ENCODE measurements at places on chromosomes 7 and 10.
A peak's percentile ranks its signal among the peaks of the same experiment; 100 is the strongest.

DNA sequence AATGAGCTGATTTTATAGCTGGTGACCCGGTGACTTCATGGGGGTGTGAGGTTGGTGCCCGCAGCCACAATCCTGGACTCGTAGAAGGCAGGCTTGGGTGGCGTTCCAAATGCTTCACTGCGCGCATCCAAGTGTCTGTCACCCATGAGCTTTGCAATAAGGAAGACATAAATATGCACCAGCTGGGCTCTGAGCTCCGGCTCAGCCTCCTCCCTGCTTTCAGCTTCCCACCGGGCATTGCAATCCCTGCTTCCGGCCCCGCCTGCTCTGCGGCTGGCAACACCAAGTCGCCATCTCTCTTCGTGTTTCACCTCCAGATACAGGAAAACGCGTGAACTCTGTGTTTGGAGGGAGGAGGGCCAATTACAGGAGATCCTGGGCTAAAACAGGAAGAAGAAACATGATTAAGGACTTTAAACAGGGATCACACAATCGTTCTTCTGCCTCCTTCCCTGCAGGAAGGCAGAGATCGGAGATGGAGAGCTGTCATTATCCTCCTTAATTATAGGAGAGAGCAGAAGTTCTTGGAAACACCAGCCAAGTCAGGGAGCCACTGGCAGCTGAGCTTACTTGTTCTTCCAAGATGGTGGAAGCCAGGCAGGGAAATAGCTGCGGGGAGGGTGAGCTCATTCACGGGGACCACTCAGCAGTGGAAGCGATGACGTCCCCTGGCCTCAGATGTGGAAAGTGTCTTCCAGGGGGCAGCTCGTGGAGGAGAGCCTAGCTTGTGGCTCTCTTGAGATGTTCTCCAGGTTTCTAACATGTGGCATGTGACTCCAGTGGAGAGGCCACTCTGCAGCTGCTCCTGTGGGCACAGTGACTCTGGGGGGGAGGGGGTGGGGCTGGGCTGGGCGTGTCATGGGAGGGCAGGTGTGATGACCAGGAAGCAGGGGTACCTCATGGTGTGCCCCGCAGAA, 134.9 kb downstream of the CAMK1D start:
- no peak for DNase-seq

GRCh38 chr7:25982684-25983083, 169.3 kb upstream of the NFE2L3 start:
- no peak for DNase-seq

DNA sequence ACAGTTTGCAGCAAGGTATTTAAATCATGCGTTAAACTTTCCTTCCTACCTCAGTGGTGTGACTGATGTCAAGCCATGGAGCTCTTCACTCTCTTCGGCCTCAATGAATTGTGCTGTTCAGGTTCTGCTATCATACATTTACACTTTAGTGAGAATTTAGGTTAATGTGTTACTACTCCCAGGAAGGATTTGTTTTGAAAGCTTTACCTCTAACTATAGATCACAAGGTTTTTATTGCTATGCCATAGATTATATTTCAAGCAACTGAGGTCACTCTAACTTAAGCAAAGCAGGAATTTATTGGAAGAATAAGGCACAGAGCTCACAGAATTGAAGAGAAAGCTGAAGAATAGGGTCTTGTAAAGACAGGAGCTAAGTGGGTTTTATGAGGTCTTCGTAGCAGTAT, 11.0 kb upstream of the ADD3 start:
- no peak for DNase-seq

- DNase-seq, result peak; percentile 87
Observed at GRCh38 chr7:100983451-100984187, 14.3 kb downstream of the MUC12 start.

DNA sequence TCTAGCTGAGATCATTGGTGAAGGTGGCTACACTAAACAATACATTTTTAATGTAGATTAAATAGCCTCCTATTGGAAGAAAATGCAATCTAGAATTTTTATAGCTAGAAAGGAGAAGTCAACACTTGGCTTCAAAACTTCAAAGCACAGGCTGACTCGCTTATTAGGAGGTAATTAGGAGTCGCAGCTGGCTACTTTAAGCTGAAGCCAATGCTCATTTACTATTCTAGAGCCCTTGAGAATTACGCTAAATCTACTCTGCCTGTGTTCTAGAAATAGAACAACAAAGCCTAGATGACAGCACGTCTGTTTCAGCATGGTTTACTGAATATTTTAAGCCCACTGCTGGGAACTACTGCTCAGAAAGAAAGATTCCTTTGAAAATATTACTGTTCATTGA, 101.6 kb upstream of the EEPD1 start:
- no peak for DNase-seq

DNA sequence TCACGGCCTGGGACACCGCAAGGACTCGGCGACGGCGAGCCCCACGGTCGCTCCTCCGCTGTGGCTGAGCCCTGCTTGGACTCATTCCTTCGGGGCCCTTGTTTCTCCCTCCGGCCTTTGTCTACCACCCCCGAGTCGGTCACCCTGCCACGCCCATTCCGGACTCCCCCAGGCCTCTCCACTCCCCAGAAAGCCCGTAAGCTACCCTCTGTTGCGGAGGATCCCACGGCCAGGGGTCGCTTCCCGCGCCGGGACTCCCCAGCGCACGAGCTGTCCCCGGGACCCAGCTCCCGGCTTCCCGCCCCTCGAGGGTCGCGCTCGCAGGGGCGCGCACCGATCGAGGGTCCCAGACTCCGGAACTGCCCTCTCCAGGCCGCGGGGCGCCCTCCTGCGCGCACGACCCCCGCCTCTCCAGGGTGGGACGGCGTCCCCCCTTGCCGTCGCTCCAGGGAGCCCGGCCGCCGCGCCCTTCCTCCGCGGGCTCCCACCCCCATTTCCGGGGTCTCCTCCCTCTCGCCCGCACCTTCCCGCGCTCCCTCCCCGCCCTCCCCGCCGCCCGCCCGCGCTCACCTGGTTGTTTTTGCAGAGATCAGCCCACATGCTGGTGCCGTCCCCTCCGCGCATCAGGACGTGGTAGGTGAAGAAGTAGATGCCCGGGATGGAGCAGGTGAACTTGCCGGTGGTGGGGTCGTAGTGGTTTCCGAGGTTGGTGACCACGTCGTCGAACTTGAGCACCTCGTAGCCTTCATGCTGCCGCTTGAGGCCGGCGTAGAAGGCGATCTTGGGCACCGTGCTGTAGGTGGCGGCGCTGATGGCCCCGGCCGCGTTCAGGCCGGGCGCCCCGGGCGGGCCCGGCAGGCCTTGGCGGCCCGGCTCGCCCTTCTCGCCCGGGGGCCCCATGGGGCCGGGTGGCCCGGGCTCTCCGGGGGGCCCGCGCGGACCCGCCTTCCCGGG, 1.5 kb downstream of the C1QL3 start:
- DNase-seq, result no peak

- no peak for DNase-seq
Observed at GRCh38 chr7:80235334-80235733, 100.7 kb downstream of the GNAI1 start.

DNA sequence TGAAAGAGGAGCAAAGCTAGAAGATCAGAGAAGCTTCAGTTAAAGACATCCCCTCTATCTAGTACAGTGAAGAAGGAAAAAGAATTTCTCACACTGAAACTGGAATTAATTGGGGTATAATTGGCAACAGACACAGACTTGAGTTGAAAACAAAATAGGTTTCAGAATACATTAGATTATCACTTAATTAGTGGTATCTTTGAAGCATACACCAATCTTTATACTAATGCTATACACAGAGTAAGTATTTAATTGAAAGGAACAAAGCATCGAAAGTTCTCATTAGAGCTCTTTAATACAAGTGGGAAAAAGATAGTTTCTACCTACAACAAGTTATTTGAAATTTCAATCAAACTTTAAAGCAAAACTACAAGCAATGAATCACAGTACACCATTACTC, 128.2 kb downstream of the THSD7A start:
- no peak for DNase-seq

GRCh38 chr10:14753441-14753840, 21.3 kb downstream of the FAM107B start:
- DNase-seq, result no peak

GRCh38 chr7:141717450-141717849, 9.3 kb downstream of the WEE2 start:
- DNase-seq, result no peak

- peak; percentile 95 for DNase-seq
Observed at GRCh38 chr7:27677912-27678612, 15.4 kb upstream of the HIBADH start.

DNA sequence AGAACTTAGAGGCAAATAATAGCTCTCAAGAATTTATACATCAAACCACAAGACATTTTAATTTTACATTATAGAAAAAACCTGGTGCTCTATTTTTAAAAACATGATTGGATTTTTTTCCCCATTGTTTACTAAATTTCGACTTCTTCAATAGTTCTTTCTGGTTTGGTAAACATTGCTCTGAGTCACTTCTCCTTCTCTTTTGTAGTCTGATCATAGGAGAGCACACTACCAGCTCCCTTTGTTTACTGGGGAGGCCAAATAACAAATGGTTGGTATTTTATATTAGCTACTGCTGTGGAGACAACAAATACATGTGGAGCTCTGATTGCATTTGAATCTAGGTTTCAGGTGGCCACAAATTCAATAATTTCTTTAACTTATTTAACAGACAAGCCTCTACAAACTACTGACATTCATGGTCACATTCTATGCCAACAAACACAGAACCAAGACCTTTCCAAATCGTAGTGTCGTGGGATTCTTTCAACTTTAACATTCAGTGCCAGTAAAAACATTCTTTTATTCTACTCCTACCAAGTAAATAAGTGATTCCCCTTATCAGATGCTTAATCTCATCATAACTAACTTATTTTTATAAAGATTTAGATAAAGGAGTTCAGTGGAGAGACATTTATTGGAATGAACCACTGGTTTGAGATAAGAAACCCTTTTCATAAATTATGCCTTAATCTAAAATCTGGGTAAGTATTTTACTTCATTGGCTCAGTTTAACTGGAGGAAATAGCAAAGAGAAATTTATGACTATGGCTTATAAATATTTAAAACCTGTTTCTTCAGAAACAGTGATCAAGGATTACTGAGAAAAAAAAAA, 17.7 kb upstream of the FXYD4 start:
- no peak for DNase-seq

DNA sequence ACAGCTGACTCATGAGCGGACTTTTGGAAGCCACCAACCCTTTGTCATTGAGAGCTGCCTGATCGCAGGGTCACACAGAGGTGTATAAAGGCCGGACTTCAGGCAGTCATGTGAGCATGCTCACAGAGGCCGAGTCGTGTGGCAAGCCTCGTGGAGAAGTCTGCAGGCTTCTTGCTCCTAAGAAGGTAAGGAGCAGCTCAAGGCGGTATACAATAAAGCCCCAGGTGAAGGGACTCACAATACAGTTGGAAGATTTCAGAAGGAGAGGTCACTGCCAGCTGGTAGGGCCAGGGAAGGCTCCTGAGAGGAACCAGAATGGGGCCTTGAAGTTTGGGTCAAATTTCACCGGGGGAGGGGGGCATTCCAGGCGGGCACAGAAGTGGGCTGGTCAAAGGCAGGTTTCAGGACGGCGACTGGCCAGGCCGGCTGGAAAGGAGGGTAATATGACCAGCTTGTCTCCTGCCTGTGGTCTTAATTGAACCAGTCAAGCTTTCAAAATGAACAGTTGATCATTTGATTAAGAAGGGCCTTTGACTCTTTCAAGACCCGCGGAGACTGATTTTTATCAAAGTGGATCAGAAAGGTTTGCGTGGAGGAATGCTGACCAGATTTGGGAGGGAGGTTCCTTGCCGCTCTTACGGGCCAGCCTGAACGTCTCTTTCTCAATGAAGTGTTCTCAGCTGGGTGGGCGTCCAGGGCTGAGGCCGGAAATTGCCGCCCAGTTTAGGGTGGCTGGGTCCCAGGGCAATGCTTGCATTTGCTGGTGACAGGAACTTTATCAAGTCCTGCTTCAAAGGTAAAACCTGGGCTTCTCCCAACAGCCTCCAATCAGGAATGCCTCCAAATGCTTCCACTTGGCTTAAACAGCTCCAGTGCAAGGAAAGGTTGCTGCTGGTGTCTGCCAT, 178.6 kb downstream of the EMX2 start:
- DNase-seq, result no peak

DNA sequence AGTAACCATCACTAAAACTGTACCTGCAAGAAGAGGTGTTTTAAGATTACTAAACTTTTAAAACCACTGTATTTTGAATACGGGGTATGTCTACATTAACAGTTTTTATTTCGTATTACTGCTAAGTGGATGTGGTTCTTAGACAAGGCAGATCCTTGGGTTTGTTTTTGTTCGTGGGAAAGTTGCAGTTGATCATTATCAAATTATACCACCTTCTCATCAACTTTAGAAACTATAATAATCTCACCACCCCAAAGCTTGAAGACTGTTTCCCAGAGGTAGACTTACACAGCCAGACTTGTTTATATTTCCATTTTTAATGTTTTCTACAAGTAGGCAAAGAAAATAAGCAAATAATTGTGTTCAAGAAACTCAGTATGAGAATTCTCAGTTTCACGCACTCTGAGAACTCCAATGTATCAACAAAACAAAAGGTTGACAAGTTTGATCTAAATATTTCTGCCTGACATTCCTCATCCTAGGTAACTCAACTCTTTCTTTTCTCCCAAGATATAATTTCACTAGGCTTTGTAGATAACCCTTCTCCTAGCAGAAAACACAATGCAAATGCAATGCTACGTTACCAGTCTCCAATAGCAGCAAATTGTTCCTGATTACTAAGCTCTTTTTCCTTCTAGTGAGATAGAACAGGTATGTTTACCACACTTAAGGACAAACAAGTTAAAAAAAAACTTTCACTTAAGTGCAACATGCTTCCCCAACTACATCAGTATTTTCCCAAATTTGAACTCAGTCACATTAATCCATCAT, 36.0 kb downstream of the IGF2BP3 start:
- no peak for DNase-seq

- no peak for DNase-seq
Observed at GRCh38 chr7:138865843-138866242, 67.8 kb upstream of the ATP6V0A4 start.

- no peak for DNase-seq
Observed at GRCh38 chr7:36855330-36855729, 131.0 kb upstream of the AOAH start.

DNA sequence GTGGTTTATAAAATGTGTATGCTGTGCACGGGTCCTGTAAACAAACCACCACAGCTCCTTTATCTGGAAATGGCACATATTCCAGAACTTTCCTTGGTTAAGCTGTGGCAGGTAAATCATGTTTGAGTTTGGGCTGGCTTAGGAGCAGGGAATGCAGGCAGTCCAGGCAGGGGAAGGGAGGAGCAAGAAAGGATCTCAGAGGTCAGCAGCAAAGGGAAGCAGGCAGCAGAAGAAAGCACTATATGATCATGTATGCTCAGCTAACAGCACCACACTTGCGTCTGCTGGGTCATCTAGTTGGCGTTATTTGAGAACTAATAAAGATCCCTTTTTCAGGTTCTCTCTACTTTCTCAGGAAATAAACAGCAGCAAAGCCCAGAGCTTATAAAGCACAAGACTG, 7.8 kb downstream of the ICA1 start:
- DNase-seq, result no peak

- DNase-seq, result peak; percentile 92
Observed at GRCh38 chr10:103661198-103661950, 167.9 kb downstream of the NEURL1 start.

GRCh38 chr7:124022551-124022950, 10.3 kb downstream of the TMEM229A start:
- DNase-seq, result no peak

- DNase-seq, result peak; percentile 91
Observed at GRCh38 chr7:7099584-7100014, 82.7 kb upstream of the C1GALT1 start.

Data from amniotic epithelial cell (primary cell).